ENCODE measurements at places on chromosomes 1 and 21.

DNA sequence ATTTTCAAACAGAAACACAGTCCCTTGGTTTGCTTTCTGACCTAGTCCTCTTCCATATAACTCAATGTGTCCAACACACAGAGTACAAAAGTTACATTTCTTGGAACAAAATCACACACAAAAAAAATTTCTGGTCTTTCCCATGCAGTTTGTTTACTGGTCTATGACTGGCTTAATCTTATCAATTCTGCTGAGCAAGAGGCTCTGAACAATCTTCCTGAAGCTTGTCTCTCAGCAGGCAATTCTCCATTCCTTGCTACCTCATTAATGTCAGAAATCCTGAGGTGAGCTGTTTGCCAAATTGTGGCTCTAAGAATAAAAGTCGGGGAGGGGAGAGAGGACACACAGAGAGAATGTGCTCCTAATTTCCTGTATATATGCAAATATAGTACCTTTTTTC is 423.6 kb downstream of the HLX start:
- no peak for DNase-seq

DNA sequence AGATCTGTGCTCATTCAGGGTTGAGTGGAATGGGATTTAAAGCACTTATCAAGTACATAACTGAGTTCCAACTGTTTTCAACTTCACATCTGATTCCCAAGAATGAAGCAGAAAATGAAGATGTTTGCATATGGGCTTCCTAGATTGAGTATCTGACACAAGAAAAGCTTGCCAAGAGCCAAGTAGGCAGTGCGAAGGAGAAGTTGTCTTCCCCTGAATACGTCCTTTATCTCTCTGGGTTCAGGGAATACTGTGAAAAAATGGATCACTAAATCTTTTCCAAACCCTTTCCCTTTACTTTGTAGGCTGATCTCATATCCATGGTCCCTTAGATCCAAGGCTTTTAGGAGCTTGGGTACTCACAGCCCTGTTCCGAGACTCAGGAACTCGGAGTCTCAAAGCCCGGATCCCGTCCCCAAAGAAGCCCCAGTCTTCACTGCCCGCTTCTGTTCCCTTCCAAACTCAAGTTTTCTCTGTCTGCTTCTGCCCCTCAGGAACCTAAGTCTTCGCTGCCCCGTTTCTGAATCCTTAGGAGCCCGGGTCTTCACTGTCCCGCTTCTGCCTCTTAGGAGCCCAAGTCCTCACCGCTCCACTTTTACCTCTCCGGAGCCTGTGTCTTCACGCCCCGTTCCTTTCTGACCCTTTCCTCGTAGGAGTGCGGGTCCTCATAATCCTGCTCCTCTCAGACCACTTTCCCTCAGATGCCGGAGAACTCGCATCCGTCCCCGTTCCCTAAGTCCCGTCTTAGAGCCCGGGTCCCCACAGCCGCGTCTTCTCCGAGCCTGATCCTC is 616 bp downstream of the TAF12 start:
- peak; percentile 7 for DNase-seq

DNA sequence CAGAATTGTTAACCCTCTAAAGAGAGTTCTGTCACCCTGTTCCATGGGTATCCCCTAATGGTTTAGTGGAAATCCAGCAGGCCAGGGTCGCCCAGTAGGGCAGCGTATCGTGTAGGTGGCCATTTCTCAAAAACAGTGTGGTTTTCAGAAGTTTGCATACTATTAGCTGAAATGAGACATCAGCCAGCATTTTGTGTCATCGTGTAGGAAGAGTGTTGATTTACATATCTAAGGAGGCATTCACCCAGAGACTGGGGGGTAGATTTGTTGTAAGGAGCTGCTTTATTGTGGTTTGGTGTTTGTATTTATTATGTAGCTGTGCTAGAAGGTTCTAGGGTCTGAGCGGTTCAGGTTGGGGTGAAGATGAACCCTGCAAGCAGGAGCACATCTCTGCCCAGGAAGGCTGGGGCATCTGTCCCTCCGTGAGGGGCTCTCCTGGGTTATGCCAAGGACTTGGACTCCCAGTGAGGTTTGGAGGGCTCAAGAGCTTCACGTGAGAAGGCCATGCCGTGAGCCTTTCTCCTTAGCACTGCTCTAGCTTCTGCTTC is 174.4 kb downstream of the PGBD5 start:
- no peak for DNase-seq

GRCh38 chr1:117605774-117606648 is at the start of gene TENT5C:
TENT5C (plus strand) TSS chr1:117606048; CDS start chr1:117622869, 16,821 bp downstream.
- DNase-seq = peak; percentile 99

DNA sequence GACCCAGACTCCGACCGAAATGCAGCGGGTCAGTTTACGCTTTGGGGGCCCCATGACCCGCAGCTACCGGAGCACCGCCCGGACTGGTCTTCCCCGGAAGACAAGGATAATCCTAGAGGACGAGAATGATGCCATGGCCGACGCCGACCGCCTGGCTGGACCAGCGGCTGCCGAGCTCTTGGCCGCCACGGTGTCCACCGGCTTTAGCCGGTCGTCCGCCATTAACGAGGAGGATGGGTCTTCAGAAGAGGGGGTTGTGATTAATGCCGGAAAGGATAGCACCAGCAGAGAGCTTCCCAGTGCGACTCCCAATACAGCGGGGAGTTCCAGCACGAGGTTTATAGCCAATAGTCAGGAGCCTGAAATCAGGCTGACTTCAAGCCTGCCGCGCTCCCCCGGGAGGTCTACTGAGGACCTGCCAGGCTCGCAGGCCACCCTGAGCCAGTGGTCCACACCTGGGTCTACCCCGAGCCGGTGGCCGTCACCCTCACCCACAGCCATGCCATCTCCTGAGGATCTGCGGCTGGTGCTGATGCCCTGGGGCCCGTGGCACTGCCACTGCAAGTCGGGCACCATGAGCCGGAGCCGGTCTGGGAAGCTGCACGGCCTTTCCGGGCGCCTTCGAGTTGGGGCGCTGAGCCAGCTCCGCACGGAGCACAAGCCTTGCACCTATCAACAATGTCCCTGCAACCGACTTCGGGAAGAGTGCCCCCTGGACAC is 534 bp downstream of the C1orf56 start:
- DNase-seq = peak; percentile 65

GRCh38 chr1:233240371-233240770 is 55.2 kb downstream of the PCNX2 start:
- no peak for DNase-seq

DNA sequence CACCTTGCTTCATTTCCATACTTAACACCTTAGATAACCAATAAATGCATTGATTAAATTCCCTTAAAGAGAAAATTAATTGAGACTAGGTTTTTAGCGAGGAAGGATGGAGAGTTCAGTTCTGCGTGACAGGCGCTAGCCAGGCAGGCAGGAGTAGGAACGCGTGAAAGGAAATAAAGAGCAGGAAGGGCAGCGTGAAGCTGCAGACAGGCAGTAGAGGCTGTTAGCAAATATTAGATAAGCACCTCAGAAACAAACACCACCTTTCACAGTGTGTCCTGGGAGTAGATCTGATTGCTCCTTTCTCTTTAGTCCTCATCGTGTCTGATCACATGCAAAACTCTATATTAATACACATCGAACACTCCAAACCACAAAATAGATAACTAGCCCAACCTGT is 282.7 kb upstream of the ADGRL2 start:
- DNase-seq = no peak

GRCh38 chr1:21955501-21956281 is 18.6 kb upstream of the HSPG2 start:
- no peak for DNase-seq

DNA sequence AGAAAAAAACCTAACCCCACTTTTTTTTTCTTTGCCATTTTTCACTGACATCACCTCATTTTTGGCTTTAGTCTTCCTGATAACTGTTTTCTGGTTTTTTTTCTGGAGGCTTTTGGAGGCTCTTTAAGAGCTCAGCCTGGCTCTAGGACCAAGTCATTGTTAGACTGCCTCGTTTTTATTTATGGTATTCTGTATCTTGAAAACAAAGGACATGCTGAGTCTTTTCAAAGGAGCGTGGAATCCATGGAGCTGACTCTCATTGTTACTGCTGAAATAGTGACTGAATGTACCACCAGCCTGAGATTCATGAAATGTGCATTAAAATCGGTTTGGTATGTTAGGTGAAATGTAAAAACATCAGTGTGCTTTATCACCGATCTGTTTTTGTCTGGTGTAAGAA is 28.0 kb downstream of the RASAL2 start:
- no peak for DNase-seq

GRCh38 chr1:117124661-117125060 is 3.1 kb upstream of the TRIM45 start:
- DNase-seq = no peak

DNA sequence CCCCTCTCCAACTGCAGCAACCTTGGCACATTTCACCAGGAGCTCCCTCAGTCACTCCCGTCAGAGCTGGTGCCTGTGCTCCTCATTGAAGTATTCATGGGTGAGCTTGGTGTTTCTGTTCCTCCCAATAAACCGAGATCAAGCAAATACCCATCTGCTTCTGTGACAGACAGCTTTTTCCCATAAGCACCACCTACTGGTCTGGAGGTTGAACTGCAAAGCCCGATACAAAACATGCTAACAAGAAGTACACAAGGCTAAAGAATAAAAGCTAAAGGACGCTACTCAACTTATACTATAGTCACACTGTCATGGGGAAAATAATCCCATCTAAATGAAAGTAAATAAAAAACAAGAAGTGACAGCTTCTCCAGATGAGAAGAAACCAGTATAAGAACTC is 111.9 kb upstream of the C21orf91 start:
- DNase-seq = peak; percentile 30

- no peak for DNase-seq
Measured at GRCh38 chr1:222045786-222046185, 303.9 kb upstream of the DUSP10 start.

DNA sequence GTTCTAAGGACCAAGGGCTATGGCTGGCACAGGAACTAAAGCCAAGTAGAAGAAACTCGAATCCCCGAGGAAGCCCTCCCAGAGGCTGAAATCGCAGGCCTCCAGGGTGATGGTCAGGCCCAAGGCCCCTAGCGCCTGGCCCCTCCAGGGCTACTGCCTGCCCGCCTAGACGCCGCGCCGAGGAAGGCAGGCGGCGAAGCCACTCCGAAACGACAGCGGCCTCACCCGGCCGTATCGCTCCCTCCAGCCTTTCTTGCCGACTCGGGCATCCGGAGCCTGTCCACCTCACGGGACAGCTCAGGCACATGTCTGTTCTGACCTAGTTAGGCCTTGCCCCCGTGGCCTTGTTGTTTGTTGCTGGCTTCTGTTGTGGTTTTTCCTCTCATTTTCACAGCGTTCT is 9.7 kb upstream of the LHX8 start:
- DNase-seq = no peak

DNA sequence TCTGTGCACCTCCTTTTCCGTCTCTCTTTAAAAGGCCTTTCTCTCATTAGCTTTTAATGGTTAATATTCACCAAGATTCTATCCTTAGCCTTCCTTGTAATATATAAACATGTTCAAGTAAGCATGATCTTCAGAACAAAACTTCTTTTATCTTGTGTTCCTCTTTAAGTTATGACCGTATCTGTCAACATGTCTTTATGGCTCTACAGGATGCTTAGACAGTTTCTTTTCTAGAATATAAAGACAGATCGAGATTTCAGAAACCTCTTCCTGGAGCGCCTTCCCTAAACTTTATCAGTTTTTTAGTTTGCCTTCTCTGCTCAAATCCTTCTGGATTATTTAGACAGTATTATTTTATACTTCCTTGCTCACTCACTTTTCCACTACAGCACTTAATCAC is 7.2 kb downstream of the RO60 start:
- no peak for DNase-seq

DNA sequence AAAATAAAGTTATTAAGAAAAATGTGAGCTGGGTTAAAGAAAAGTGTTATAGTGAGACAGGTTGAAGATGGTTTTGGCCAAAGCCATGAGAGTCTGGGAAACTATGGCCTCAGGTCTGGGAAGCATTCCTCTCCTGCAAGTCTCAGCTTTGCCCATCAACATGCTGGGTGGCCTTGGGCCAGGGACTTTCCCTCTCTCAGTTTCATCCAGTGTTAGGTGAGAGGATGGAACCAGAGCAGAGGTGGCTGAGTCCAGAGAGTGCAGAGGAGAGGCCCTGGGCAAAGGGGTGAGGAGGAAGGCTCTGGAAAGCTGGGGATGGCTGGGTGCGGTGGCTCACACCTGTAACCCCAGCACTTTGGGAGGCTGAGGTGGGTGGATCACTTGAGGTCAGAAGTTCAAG is 10.5 kb downstream of the PADI2 start:
- no peak for DNase-seq

GRCh38 chr1:246355411-246356230 is 151.5 kb downstream of the SMYD3 start:
- DNase-seq = no peak

DNA sequence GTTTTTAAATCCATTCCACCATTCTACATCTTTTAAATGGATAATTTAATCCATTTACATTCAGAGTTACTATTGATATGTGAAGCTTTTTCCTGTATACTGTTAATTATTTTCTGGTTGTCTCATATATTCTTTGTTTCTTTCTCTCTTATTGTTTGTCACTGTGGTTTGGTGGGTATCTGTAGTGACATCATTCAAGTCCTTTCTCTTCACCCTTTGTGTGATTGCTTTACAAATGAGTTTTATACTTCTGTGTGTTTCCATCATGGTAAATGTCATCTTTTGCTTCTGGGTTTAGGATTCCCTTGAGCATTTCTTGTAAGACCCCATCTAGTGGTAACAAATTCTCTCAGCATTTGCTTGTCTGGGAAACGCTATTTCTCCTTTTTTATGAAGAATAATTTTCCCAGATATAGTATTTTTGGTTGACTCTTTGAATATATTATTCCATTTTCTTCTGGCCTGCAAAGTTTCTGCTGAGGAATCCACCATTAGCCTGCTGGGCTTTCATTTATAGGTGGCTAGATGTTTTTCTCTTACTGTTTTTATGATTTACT is 10.2 kb downstream of the LY9 start:
- no peak for DNase-seq

DNA sequence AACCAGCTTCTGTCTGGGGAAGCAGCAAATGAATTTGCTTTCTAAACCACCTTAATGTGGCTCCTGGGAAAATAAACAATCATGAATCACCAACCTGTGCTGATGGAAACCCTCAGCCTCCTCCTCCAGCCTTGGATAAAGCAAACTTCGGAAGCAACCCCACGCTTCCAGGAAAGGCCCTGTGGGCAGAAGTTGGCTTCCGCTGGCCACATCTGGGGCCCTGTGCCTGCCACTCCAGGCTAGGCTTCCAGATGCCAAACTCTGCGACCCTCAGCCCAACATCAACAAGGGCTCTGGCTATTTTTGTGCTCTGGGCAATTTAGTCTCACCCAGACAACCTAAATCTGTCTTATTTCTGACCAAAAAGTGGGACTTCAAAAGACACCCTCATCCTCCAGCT is 6.2 kb upstream of the OXCT2 start:
- DNase-seq = no peak

All from CD4-positive, alpha-beta T cell treated with Interleukin-2 at 100 ng/mL for 4 hours (primary cell).